Urothelium cell line (cell line): ENCODE measurements at places on chromosomes 7 and 10.
A peak's percentile ranks its signal among the peaks of the same experiment; 100 is the strongest.

DNA sequence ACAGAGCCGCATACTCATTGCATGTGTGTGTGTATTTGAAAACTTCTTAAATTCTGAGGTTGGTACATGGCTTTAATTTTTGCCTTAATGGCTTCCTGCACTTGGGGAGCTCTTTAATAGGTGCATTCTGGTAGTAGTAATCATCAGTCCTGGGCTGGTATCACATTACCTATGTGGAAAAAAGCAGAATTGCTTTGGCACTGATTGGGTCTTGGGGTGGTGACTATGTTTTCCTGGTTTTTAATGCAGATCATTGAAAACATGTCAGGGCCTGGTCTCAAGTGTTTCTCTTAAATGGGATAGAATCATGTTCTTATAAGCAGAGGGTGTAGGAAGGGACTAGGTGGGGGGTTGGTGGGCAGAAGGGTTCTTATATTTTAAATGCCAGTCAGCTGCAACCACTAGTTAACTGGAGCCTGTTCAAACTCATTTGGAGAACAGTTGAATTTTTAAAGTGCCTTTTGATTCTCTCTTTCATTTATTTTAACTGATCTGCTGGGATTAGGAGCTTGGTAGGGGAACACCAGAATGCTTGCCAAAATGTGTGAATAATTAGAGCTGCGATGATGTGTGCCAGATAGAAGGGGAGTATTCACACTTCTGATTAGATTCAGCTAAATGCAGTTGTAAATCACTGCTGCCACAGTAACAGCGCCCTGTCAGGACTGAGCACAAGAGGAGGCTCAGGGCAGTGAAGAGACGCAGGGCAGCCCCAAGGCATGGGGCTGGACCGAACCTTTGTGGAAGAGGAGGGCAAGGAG, 633.5 kb upstream of the GALNT17 start:
- DNase-seq: no peak

GRCh38 chr10:8438603-8439002, 384.1 kb downstream of the GATA3 start:
- DNase-seq: no peak

DNA sequence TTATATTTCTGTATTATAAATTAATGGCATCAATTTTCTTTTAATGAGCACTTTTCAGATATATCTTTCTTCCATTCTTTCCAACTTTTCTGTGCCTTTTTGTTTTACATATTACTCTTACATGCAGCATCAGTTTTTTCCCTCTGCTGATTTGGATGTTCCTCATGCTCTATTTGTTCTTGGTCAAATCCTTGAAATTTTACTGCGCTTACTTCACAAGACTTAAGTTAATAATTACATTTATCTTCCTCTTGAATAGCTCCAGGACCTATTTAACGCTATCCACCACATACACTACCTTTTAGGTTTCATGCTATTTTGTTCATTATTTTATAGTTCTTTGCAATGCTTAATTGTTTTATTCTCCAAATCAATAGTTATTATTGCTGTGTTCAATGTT, 97.6 kb upstream of the CTTNBP2 start:
- no peak for DNase-seq

- DNase-seq: no peak
Observed at GRCh38 chr7:132115758-132116157, 460.5 kb downstream of the PLXNA4 start.

DNA sequence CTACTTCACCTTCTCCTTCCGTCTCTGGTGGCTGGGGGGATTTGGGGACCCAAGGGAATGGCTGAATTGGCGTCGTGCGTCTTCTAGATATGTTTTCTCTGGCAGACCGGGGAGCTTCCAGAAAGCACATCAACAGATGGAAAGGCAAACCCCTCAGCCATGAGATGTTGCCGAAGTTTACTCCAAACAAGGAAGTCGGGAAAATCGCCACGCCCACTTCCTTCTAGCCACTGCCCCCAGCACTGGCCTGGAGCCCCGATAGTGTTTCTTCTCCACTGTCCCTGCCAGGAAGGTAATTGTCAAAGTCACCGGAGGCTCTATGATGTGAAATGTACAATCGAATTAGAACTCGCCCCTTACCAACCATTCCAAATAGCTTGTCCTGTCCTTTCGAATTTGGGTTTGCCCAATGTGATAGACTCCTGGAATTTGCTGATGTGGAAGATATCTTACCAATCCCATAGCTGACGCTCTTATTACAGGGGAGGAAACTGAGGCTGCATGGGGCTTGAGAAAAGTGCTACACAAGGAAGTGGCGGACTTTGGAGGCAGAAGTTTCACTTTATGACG, 191.0 kb downstream of the LSM5 start:
- peak; percentile 61 for DNase-seq

DNA sequence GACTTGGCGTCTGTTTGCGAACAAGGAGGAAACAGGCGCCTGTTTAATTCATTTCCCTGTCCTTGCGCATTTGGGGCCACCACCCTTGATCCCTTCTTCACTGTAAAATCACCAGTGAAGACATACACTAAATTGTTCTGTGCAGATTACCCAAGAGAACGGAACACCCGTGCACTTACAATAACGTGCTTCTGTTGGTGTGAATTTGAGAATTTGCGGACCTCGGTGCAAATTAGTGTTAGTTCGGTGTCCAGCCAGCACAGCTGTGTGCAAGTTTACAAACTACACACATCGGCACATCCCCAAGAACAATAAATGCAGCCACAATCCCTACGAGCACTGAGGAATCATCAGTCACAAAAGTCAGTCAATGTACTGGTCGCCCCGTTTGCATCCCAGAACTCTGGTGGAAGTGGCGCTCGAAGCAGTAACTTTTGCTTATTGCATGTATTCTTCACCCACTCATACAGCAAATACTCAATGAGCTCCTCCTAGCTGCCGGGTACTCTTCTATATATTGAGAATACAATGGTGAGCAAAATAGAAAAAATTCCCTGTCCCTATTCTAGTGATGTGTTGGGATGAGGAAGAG, 786 bp upstream of the CNOT4 start:
- peak; percentile 3 for DNase-seq
